ENCODE measurements at places on chromosomes 12 and 14. TPM values are rescaled to one million over a fixed set of nuclear protein-coding genes. Genes with fewer than 3 reads are reported as not detected.

- no peak for DNase-seq
Observed at GRCh38 chr12:49198431-49199155, 9.7 kb upstream of the TUBA1A start.

DNA sequence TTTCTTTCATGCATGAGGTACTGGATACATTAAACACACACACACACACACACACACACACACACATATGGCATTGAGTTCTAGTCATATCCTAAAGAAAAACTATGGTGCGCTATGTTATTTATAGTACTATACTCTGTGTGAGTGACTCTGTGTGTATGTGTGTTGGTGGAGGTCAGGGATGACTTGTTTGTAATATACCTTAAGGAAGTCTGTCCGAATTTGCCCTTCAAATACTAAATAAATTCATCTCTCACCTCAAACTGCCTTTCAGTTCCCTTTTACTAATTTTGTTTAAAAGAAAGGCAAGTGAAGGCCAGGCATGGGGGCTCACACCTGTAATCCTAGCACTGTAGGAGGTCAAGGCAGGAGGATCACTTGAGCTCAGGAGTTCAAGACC lies 2.1 kb upstream of the AKAP5 start:
- DNase-seq = no peak

RFLNA gene
- polyA plus RNA-seq = not detected

ERGIC2 gene
- 116 TPM for polyA plus RNA-seq

SLC7A8 gene
- polyA plus RNA-seq = 0.51 TPM

DNA sequence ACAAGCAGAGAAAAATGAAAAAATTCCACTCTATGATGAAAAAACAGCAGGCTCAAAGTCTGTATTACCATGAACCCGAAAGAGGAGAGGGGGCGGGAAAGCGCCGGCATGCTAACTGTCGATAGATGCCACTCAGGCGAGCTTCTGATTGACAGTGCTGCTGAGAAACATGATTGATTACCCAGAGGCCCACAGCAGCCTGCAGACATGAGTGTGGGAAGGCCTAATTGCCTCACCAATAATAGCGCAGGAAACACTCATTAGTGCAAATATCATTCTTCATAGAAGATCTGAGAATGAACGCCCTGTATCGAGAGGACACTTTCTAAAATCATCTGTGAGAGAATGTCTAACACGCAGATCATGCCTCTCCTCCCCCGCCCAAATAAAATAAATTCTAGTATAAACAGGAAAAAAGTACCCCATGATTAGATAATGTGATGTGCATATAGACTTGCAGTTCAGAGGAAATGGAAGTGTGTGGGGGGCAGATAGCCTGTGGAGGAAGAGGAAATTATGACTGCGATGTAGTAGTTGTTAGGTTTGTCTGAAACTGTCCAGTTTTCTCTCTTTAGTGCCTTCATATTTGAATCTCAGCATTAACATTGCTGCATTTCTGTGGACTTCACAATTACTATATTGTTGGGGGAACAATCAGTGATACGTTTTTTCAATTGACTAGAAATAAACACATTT lies 15.6 kb downstream of the TPH2 start:
- no peak for DNase-seq

CFAP54 gene
- 0.08 TPM for polyA plus RNA-seq

DIO2 gene
- not detected for polyA plus RNA-seq

PLBD1 gene
- not detected for polyA plus RNA-seq

- DNase-seq = no peak
Observed at GRCh38 chr14:87613881-87614280, 379.1 kb downstream of the GALC start.

PPFIA2 gene
- polyA plus RNA-seq = not detected

RPS6KL1 gene
- polyA plus RNA-seq = not detected

DNA sequence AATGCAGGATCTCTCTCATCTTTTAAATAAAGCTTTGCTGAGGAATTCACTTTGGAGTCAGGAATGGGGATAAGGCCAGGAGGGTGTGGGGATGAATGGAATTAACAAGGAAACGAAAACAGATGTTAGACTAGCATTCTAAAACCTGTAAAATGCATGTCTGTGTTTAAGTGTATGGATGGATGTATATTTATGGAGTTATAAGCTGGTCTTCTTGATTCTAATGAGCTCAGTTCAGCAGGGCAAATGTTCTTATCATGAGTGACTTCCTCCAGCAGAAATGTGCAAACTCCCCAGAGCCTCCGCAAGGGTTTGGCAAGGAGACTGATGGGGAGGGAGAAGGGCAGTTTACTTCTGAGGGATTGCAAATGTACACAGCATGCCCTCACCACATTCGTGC lies 149.1 kb downstream of the NTF3 start:
- no peak for DNase-seq

GRCh38 chr14:60125918-60126317 lies 34.2 kb downstream of the PCNX4 start:
- no peak for DNase-seq

TAS2R30 gene
- not detected for polyA plus RNA-seq

SERPINA3 gene
- polyA plus RNA-seq = not detected

GRCh38 chr12:64039281-64039871 lies 182.7 kb downstream of the KICS2 start:
- DNase-seq = no peak

DNA sequence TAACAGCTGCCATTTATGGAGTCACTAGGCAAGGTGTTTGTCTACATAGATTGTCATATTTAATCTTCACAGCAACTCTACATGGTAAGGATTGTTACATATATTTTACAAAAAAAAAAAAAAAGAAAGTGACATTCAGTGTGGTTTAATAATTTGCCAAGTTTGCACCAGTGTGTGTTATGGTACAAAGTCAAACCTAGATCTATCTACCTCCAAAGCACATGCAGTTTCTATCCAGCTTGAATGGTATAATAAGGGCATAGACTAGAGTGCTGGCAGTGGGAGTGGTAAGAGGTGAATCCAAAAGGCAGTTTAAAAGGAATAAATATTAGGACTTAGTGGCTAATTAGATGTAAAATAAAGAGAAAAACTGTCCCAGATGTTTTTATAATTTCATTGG lies 66.2 kb upstream of the PCNX4 start:
- DNase-seq = no peak

GRCh38 chr12:58069268-58069963 lies 128.0 kb downstream of the ATP23 start:
- DNase-seq = no peak

AGAP2 gene
- 6.4 TPM for polyA plus RNA-seq

EIF2B1 gene
- polyA plus RNA-seq = 61.1 TPM

DNA sequence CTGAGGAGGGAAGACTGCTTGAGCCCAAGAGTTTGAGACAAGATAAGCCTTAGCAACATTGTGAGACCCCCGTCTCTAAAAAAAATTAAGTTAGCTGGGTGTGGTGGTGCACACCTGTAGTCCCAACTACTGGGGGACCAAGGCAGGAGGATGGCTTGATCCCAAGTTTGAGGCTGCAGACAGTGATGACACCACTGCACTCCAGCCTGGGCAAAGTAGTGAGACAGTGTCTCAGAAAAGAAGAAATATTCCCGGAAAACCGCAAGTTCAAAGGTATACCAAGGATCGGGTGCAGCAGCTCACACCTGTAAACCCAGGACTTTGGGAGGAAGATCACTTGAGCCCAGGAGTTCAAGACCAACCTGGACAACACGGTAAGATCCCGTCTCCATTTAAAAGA lies 5.8 kb downstream of the PTGES3 start:
- DNase-seq = no peak

DNA sequence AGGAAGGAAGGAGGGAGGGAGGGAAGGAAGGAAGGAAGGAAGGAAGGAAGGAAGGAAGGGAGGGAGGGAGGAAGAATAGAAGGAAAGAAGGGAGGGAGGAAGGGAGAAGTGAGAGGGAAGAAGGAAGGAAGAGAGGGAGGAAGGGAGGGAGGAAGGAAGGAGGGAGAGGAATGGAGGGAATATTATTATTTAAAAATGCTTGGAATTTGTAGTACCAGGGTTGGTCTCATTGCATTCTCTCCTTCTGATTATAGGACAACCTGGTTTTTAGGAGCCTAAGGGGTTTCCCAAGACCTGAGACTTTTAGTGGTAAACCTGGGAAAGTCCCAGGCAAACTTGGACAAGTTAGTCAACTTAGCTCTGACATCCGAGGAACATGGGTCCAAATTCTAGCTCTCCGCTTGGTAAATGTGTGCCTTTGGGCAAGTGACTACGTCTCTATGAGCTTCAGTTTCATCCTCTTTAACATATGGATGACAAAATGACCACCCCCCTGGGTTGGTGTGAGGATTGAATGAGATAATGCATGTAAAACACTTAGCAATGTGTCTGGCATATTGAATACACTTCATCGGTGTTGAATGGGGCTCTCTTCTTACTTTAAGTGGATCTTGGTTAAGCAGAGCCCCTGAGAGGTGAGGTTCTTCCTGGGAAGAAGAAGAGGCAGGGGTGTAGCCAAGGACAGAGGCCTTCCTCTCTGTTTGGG lies 690.7 kb upstream of the TBX3 start:
- DNase-seq = no peak
